ENCODE measurements at places on chromosomes 4 and X.

GRCh38 chr4:54954656-54955388, 170.6 kb downstream of the KDR start:
- no peak for DNase-seq

DNA sequence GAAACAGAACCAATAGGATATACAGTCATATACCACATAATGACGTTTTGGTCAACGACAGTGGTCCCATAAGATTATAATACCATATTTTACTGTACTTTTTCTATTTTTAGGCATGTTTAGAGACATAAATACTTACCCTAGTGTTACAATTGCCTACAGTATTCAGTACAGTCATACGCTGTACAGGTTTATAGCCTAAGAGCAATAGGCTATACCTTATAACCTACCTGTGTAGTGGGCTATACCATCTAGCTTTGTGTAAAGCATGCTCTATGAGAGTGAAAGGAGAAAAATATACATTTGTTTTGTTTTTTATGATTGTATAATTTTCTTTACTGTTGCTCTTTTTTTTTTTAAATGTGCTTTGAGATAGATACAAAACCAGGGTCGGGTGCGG, 52.0 kb upstream of the PABPC1L2A start:
- no peak for DNase-seq

DNA sequence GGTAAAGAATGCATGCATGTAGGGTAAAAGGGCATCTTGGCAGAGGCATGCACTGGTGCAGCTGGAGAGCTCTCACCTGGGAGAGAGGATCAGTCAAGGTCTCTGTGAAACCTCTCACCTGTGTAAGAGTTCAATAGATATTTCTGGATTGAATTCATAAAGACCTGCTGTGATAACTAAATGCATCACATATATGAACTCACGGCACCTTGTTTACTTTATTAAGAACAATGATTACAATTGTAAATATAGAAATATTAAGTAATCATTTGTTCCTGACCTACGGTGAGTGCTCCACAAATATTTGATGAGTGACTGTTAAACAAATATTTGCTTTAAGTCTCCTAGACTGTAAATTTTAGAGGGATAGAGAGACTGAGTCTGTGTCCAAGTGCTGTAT, 85.9 kb upstream of the PAQR3 start:
- DNase-seq: no peak

DNA sequence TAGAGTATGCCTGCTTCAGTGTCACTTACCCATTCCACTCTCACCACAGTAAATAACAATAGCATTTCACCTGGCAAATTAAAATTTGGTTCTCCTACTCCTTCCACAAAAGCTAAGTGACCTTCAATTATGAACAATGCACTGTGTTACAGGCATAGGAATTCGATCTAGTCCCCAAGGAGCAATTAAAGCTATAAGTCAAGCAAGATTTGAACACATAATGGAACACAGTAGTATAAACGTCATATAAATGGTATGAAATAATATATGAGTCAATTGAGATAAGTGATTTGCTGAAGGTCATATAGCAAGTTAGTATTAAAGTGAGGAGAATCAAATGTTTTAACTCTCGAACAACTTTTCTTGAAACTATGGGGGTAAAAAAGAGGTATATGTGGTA, 65.8 kb downstream of the ARAP2 start:
- no peak for DNase-seq

Data from left renal pelvis (tissue), 4 donors.